ENCODE measurements at places on chromosomes 3 and 15.

- DNase-seq, result no peak
These were observed 19.1 kb upstream of the TM4SF18 start for GRCh38 chr3:149352556-149352955.

- DNase-seq, result no peak
These were observed 11.1 kb downstream of the HCLS1 start for GRCh38 chr3:121649645-121650044.

GRCh38 chr3:61903074-61903473, 341.7 kb downstream of the PTPRG start:
- DNase-seq, result no peak

GRCh38 chr15:38517312-38517975, 47.2 kb downstream of the RASGRP1 start:
- no peak for DNase-seq

DNA sequence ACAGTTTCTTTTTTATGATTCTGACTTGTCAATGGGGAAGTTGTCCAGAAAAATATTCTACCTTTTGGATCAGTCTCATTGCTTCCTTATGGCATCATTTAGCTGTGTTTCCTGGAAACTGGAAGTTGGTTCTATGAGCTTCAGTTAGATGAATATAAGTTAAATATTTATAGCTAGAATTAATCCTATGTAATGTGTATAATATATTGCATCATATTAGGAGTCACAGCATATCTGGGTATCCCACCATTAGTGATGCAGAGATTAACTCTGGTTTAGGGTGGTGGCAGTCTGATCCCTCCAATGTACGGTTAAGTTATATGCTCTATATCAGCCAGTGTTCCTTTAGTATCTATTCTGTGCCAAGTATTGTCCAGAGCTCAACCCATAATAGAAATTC, 19.3 kb downstream of the KLHL24 start:
- no peak for DNase-seq
